ENCODE measurements at places on chromosomes 3 and 15.

DNA sequence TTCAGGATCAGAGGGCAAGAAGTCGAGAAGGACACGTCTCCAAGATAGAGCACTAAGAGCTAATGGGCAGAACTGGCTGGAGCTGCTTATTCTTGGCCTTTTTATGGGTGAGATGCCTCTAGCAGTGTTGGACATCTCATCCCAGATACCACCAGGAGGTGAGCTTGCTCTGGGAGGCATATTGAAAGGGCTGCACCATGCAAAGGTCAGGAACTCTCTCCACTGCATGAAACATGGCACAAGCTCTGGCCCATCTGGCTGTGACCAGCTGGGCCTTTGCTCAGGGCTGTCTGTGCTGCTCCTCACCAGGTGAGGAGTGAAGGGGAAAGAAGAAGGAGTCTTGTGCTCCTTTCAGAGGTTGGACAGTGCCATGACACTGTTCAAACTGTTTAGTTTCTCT is 188.7 kb downstream of the THSD4 start:
- DNase-seq = no peak

DNA sequence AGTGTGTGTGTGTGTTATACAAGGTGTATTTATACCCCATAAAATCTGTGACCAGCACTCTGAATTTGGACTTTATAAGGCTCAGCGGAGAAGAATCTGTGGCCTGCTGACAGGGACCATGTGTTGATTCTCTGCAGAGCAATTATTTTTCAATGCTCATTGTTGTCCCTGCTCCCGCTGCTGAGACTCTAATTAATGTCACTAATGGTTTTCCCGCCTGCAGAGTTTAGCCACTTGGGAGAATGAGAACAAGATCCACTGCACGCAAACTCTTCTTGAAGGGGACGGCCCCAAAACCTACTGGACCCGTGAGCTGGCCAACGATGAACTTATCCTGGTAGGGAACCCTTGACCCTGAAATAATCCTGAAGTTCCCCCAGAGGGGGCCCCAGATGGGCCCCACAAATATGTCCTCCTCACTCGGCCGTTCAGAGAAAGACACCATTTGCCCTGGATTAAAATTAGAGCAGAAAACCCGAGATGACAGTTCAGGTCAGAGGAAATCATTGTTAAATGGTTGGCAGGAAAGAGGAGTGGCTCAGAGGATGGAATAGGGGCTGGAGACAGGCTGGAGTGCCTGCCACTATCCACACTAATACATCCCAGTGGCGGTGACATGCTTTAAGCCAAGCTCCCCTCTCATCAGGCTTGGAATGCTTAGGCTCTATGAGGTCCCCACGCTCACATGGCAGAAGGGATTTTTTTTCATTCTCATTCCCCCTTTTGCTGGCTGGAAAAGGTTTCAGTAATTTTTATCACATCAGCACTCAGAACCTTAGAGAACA is 3.3 kb downstream of the CRABP1 start:
- DNase-seq = no peak

- DNase-seq = no peak
These were observed 222.6 kb downstream of the BBX start for GRCh38 chr3:107745354-107745753.

- DNase-seq = no peak
These were observed 76.2 kb upstream of the TMEM108 start for GRCh38 chr3:132961991-132962390.

DNA sequence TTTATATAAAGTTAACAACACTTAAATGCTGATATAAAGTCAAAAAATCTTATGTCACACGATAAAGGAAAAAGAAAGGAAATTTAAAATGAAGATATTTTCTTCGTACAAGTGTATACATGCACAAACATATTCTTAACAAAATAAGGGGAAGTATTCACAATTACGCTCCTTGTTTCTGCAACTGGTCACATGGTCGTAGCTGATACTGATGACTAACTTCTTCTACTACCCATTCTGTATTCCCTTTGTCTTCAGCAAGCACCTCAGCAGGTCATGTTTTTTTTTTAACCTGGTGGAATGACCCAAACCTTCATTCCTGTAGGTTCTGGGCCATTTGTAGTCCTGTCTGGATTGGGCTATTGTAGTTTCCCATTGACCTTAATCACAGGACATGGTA is 30.0 kb upstream of the CMTM8 start:
- DNase-seq = no peak

DNA sequence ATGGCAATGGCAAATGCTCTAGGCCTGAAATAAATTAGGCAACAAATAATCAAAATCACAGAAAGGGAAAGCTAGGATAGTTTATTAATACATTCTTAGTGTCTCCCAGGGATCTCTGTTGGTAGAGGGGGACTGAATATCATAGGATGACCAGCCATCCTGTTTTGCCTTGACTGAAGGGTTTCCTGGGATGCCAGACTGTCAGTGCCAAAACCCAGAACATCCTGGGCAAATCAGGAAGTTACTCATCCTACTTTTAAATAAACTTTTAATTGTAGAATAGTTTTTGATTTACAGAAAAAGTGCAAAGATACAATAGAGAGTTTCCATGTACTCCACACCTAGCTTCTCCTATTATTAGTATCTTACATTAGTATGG is 21.8 kb upstream of the SIAH2 start:
- DNase-seq = no peak

- no peak for DNase-seq
These were observed 370.1 kb downstream of the LPP start for GRCh38 chr3:188524052-188524451.

GRCh38 chr3:4750306-4750968 is 228.8 kb upstream of the BHLHE40 start:
- no peak for DNase-seq

- DNase-seq = no peak
These were observed 366.1 kb upstream of the ZNF385D start for GRCh38 chr3:22117091-22117490.

- no peak for DNase-seq
These were observed 15.4 kb downstream of the ZSCAN2 start for GRCh38 chr15:84616235-84616634.

GRCh38 chr15:34621675-34622074 is 38.2 kb upstream of the GOLGA8B start:
- no peak for DNase-seq
